ENCODE measurements at places on chromosomes 2 and 18. TPM values are rescaled to one million over a fixed set of nuclear protein-coding genes. Genes with fewer than 3 reads are reported as not detected.

GRCh38 chr2:10233131-10234012 is 69.3 kb upstream of the HPCAL1 start:
- no peak overlapping the region for H3K4me3 ChIP-seq
- H3K27ac ChIP-seq = no peak overlapping the region
- no peaks in the 10 kb centered on the region for H3K36me3 ChIP-seq

DNA sequence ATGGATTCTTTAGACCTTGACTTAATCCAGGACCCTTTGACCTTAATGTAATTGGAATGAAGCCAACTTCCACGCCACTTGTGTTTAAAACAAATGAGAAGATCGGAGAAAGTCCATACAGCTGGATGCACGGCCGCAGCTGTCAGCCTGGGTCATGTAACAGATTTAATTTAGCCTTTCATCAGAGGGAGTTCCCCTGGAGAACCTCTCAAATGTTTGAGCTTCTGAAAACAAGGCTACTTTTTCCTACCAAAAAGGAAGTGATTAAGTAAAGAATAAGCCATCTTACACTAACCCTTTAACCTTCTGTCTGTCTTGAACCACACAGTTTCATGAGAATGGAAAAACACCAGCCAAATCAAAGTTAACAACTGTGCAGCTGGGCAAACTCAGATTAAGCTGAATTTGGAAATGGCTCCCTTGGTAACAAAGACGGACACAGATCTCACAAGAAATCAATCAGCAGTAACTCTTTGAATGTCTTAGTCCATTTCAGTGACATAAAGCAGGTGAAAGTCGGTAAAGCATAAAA is 103.6 kb downstream of the DOCK10 start:
- H3K36me3 ChIP-seq = peaks cover 4% of the 10 kb centered on the region
- no peak overlapping the region for H3K4me3 ChIP-seq
- peaks cover 2% of the 10 kb centered on the region for H3K4me1 ChIP-seq

DNA sequence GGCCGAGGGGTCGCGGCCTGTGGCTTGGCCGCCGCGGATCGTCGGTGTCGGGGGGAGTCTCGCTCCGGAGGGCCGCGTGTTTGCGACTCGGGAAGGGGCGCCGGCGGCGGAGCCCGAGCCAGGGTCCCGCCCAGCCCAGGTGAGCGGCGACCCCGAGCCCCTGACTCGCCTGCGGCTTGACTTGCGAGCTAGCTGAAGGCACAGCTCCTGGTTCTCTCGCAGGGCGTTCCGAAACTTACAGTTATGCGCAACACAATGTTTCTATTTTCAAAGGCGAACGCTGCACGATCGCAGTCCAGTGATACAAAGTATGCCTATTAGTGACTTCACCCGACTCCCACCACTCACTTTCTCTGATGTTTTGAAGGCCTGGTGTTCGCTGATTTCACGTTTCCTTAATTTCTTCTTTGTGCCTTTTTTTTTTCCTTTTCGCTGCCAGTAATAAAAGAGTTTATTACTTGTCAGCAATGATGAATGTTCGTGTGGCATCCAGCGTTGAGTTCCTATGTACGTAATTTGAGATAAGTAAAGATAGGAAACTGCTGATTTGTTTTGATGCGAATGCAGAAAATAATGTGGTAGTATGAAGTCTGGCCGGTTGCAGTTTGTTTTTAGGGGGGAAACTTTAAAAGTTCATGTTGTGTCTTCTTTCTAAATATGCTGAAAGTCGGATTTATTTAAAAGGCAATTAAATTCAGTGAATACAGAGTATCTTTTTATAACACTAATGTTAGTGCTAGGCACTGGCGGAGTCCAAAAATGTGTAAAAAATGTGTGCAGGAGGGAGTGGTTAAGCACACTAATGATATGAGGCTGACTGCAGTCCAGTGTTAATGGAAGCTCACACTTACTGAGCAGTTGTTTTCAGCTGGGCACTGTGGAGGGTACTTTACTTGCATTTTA is 706 bp downstream of the UBXN2A start:
- DNase-seq = peak; percentile 77
- H3K4me3 ChIP-seq = peak overlapping the region; percentile 92
- H3K36me3 ChIP-seq = no peaks in the 10 kb centered on the region
- no peaks in the 10 kb centered on the region for H3K27me3 ChIP-seq
- H3K4me1 ChIP-seq = peaks cover 7% of the 10 kb centered on the region
- peak overlapping the region; percentile 96 for H3K27ac ChIP-seq

DNA sequence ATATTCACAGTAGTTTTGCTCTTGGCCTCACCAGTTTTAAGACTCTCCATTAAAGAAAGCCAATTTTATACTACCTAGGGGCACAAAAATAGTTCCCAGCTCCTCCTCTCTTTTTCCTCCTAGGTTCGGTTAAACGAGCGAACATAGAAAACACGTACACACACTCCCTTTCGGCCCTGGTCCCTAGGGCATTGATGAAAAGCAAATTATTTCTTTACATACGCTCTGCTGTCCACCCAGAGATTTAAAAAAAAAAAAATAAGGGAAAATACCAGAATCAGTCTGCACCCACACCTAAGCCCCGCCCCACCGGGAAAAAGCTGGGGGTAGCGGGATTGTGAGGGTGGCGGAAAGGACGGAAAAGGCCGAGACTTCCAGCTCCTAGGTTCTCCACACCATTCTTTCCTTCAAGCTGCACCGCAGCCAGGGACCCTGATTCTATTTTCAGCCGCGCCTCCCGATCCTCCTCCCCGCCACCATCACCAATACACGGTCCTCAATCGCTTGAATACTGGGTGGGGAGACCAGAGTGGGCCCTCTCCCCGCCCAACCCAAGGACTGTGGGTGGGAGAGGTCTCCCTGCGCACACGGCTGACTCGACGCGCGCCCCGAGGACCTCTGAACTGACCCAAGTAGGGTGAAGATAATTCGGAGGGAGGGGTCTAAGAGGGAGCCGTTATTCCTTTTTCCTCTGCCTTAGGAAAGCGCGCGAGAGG is 769 bp downstream of the ATF2 start:
- no peaks in the 10 kb centered on the region for H3K36me3 ChIP-seq
- H3K4me3 ChIP-seq = peak overlapping the region; percentile 90

GRCh38 chr2:219522111-219523030 is 8.1 kb downstream of the ASIC4 start:
- peaks cover 58% of the 10 kb centered on the region for H3K27me3 ChIP-seq
- no peaks in the 10 kb centered on the region for H3K36me3 ChIP-seq
- no peak overlapping the region for H3K4me3 ChIP-seq
- H3K27ac ChIP-seq = peak overlapping the region; percentile 23

- H3K27me3 ChIP-seq = peaks cover 92% of the 10 kb centered on the region
- peak; percentile 65 for DNase-seq
- no peaks in the 10 kb centered on the region for H3K36me3 ChIP-seq
- H3K4me3 ChIP-seq = no peak overlapping the region
Observed at GRCh38 chr2:222290736-222291484, 7.9 kb downstream of the PAX3 start.

DNA sequence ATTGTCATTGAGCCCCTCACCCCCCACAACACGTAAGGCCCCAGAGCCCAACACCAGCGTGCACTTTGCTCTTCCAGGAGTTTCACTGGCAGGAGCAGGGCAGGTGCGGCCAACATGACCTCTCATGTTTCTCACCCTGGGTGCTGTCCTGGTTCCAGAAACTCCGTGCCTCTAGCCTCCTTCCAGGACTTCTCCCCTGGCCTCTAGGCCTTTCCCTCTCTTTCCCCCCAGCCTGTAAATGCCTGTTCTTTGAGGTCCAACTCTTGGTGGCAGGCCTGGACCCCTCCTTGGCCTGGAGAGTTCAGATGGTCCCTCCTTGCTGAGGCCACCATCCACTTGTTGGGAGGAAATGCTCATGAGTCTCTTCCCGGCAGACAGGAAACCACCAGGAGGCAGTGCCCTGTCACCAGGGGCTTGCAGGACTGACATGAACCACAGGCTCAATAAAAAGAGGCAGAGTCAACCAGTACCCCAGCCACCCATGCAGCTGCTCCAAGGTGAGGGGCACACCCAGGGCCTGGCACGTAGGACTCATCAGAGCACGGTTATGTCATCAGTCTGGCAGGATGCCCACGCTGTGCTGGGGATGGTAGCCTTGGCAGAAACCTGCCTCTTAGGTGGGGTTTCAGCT is 1.5 kb downstream of the MALL start:
- peaks cover 11% of the 10 kb centered on the region for H3K27me3 ChIP-seq
- no peak for DNase-seq
- H3K4me3 ChIP-seq = peak overlapping the region; percentile 33
- H3K27ac ChIP-seq = peak overlapping the region; percentile 79

DNA sequence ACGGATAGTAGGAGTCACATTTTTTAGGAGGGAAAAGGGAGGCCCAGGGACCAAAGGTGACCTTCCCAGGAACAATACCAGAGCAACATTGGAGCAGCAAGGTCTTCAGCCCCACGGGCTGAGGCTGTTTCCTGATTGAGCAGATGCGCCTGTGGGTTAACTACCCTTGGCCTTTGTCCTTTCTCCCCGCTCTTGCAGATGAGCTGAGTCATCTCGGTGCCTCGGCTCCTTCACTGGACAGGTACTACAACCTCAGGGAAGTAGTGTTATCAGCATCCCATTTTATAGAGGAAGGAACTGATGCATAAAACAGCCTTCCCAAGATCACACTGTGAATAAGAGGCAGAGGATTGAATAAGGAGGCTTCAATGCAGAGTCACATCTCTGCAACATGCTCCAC is 43.5 kb downstream of the DHRS9 start:
- H3K27ac ChIP-seq = no peak overlapping the region
- H3K4me3 ChIP-seq = no peak overlapping the region
- no peaks in the 10 kb centered on the region for H3K27me3 ChIP-seq
- DNase-seq = no peak
- H3K36me3 ChIP-seq = no peaks in the 10 kb centered on the region

DNA sequence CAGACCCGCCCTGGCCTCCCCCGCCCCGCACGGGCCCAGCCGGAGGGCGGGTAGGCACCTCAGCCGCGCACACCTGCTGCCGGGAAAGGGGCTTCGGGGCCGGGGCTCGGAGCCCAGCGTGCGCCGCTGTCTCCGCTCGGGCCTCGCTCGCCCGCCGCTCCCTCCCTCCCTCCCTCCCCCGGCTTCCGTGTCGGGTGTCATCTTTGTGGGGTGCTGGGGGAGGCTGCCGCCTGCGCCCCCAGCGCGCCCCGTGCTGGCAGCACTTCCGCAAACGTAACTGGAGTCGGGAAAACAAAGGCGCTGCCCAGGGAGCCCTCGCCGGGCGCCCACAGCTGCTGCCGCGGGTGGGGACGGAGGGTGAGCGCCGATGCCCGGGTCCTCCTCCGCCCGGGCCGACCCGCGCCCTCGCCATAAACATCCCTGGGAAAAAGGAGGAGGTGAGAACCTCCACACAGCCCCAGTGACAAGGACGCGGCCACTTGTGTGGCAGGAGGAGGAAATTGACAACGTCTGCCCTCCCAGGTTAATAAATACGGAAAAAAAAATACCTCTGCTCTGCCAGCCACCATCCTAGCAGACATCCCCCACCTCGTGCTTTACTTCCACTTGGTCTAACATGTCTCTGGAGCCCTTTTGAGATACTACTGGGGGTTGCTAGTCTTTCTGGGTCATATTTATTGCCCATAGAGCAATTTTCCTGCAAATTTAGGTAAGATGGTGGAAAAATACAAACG is 550 bp downstream of the MFSD6 start:
- peak overlapping the region; percentile 90 for H3K4me3 ChIP-seq
- H3K4me1 ChIP-seq = peaks cover 6% of the 10 kb centered on the region
- H3K27ac ChIP-seq = peak overlapping the region; percentile 97
- DNase-seq = peak; percentile 48

- no peak overlapping the region for H3K27ac ChIP-seq
- no peaks in the 10 kb centered on the region for H3K36me3 ChIP-seq
- no peak for DNase-seq
Observed at GRCh38 chr2:239687441-239687840, 286.6 kb upstream of the HDAC4 start.

- H3K4me1 ChIP-seq = no peaks in the 10 kb centered on the region
- H3K27ac ChIP-seq = no peak overlapping the region
- no peak overlapping the region for H3K4me3 ChIP-seq
- H3K36me3 ChIP-seq = no peaks in the 10 kb centered on the region
Observed at GRCh38 chr18:52054324-52054723, 285.7 kb upstream of the DCC start.

DNA sequence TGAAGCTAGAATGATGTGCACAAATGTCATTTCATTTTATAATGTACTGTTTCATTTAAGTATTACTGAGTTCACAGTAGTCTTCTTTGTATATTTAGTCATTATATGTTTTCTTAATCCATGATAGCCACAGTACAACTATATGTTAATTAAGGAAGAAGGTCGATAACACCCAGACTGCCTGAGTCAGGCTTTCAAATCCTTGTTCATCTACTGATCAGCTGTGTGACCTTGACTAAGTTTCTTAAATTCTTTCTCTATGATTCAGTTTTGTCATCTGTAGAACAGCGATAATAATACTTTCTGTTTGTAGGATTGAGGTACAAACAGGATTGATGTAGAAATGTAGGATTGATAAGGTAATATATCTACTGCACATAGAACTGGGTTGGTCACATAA is 5.4 kb downstream of the GCC2 start:
- H3K4me3 ChIP-seq = no peak overlapping the region
- peaks cover 7% of the 10 kb centered on the region for H3K4me1 ChIP-seq
- peaks cover 42% of the 10 kb centered on the region for H3K36me3 ChIP-seq
- no peak for DNase-seq
- no peaks in the 10 kb centered on the region for H3K27me3 ChIP-seq

DNA sequence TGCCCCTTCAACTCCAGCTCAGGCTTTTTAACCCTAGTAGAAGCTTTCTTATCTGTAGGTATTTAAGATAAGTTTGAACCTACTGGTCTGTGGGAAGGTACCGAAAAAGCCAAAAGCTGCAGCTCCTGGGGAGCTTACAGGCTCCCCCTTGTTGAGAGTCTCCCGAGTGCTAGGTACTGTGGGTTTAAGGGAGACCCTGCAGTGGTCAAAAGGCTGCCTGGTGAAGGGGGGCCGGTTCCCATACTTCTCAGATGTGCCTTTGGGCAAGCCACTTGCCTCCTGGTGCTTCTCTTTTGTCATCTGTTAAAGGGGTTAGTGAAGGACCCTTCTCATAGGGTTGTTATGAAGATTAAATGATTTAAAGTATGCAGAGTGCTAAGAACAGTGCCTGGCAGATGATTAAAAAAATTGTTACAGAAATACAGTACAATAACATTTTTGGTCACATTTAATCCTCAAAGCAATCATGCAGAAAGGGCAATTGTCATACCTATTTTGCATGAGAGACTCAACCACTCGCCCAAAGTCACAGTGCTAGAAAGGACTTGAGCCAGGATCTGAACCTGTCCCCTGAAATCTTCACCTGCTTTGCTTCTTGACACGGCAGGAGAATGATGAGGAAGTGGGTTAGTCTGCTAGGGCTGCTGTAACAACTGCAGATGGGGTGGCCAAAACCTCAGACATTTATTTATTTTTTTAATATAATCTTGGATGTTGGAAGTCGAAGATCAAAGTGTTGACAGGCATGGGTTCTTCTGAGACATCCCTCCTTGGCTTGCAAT is 62.5 kb downstream of the NEDD4L start:
- H3K4me1 ChIP-seq = peaks cover 7% of the 10 kb centered on the region
- no peak overlapping the region for H3K27ac ChIP-seq
- no peaks in the 10 kb centered on the region for H3K36me3 ChIP-seq
- H3K27me3 ChIP-seq = no peaks in the 10 kb centered on the region
- no peak for DNase-seq

Gene IL18R1
- total RNA-seq = 35.5 TPM

Gene C2orf78
- not detected for total RNA-seq

Gene FZD7
- total RNA-seq = 12.1 TPM

Gene IL1A
- total RNA-seq = 3.5 TPM

Gene TANC1
- 99.5 TPM for total RNA-seq

Gene GAREM2
- 2.8 TPM for total RNA-seq

Measured in lung (tissue), 17 donors.